ENCODE measurements at places on chromosomes 11 and 22.
A peak's percentile ranks its signal among the peaks of the same experiment; 100 is the strongest.

DNA sequence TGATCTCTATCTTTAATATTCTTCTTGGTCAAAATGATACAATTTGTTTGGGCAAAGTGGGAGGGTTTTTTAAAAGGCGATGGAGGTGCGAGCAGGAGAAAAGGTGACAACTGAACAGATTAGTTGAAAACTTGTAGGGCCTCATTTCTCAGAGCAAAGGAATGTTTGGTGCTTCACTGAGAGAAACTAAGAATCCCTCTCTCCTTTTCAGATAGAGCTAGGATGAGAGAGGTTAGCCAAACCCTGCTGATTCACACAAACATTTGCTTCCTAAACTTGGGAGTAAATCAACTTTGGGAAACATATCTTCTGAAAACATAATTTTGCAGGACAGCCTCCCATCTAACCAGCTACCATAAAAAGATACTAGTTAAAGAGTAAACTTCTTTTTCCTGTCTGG, 57.0 kb downstream of the PHF21A start:
- DNase-seq, result no peak

GRCh38 chr11:121538054-121538453, 85.3 kb upstream of the SORL1-AS1 start:
- DNase-seq, result no peak

DNA sequence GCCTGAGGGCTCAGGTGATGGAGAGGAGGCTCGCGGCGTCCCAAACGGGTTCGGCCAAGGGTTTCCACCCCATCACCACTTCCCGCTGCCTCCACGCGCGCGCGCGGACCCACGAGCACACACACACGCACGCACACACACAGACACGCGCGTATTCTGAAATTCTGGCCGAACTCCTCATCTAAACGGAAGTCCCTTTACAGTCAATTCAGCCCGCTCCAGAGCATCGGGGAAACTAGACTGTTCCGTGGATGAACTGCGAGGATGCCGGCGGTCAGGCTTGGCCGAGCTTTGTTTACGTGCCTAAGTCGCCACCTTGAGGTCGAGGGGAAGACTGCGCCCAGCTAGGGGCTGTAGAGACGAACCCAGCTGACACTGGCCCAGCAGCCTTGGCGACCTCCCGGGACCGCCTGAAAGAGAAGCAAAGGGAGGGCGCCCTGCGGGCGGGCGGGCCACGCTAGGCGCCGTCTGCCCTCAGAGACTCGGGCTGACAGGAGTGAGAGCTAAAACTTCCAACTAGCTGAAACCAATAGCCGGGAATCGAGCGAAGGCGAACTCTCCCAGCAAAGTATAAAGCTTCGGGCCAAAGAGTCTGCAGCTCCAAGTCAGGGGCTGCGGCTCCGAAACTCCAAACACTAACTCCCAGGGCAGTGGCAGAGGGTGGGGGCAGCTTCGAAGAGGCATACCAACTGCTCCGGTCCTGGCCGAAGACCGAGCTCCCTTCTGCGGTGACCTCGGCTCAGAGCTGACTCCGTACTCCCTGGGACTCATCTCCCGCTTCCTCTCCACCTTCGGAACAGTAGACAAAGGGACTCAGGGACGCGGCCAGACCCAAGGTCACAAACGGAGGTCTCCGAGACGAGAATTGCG, 124.7 kb upstream of the C11orf58 start:
- DNase-seq, result peak; percentile 82

- DNase-seq, result peak; percentile 76
These were observed 28.3 kb upstream of the UPB1 start for GRCh38 chr22:24466716-24467328.

- DNase-seq, result no peak
These were observed 20.1 kb upstream of the CUL5 start for GRCh38 chr11:107988397-107989158.

DNA sequence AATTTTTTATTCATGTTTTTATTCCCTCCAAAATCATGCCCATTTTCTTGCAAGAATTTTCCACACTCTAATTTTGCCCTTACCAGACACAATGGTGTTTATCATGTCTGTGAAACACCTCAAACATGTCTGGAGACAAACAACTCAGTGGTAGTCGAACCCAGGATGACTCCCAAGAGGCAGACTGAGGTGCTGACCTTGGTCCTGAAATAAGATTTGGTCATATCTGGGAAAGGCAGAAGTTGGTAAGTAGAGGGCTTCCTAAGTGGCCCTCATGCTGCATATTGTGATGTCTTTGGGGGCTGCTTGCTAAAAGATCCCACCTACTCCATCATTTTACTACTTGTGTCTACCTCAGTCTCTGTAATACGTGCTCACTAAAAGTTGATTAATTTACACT, 369.4 kb upstream of the ISX start:
- DNase-seq, result no peak

GRCh38 chr11:124233376-124233775, 7.5 kb upstream of the OR8G1 start:
- no peak for DNase-seq

- peak; percentile 62 for DNase-seq
These were observed 138.9 kb downstream of the LARGE1 start for GRCh38 chr22:33781411-33781810.

DNA sequence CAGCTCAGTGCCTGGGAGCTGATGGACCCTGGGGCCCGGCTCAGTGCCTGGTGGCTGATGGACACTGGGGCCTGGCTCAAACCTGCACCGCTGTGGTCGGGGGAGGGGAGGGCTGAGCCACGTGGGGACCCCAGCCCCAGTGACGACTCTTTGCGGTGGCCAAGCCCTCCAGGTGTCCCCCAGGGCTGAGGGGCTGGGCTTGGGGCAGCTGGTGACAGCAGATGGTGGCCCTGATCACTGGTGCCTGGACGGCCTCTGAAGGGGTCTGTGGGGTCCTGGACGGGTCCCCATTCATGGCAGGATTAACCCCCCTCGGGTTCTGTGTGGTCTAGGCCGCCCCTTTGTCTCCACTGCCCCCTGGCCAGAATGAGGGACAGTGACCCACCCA, 3.4 kb upstream of the MUC5B start:
- no peak for DNase-seq

GRCh38 chr11:68345776-68346461, 33.5 kb downstream of the LRP5 start:
- no peak for DNase-seq

GRCh38 chr11:106344394-106344793, 266.9 kb downstream of the AASDHPPT start:
- DNase-seq, result peak; percentile 80

DNA sequence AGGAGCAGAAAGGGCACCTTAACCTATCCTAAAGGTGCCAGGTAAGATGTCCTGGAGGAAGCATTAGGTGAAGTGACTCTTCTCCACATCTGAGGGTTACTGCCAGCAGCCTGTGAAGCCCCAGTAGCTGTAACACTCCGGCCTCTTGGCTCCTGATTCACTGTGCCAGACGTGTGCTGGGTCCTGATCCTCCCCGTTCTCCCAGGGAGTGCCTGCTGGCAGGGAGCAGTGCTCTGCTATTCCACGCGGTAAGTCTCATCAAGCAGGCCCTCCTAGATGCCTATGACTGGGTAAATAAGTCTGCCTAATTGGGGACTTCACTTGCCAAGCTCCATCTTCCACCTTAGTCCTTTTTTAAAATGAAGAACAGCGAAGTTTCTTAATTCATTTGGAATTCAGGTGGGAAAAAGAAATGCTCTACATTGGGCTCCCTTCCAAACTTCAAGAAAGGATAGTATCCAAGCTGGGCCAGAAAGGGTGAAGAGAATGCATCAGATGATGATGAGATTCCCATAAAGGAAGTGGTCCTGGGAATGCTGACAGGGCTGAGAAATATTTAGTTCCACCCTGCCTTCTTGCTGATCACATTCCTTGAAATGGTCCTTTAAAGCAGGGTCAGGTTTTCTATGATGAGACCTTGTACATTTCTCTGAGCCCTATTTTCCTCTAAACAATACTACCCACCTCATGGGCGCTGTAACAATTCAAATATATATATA, 188.0 kb downstream of the MAML2 start:
- DNase-seq, result peak; percentile 90

DNA sequence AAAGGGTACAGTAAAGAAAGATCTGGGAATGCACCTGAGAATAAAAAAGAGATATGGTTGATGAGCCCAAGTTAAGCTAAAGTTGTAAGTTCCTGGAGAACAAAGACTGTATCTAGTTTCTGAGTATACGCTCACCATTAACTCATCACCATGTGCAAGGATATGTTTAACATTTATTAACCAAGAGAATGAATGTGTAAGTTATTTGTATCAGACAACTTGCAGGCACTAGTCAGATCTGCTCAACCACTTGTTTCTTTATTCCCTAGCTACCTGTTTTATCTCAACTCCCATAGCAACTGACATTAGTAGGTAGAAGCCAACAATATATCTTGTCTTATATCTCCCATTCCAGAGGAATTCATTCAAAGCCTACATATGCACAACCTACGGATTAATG, 74.9 kb upstream of the KCNA4 start:
- DNase-seq, result no peak

- DNase-seq, result no peak
These were observed 32.2 kb upstream of the AMOTL1 start for GRCh38 chr11:94735907-94736306.

DNA sequence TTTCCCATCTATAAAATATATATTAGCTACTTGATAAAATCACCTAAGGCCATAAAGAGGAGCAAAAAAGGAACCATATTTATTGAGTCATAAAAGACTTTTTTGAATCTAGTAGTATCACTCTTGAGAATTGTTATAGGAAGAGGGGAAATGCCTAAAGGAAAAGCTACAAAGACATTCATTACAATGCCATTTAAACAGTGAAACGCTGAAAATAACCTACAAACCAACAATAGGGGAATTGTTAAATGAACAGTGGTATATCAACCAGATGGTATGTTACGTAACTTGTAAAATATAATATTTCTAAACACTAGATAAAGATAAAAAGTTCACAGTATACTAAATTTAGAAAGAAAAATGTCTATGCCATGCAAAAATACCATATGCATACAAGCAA, 47.5 kb downstream of the FAM181B start:
- DNase-seq, result no peak

GRCh38 chr11:121613724-121614123, 161.0 kb upstream of the SORL1-AS1 start:
- DNase-seq, result no peak

- no peak for DNase-seq
These were observed 537.7 kb downstream of the BUD13 start for GRCh38 chr11:116234989-116235568.

DNA sequence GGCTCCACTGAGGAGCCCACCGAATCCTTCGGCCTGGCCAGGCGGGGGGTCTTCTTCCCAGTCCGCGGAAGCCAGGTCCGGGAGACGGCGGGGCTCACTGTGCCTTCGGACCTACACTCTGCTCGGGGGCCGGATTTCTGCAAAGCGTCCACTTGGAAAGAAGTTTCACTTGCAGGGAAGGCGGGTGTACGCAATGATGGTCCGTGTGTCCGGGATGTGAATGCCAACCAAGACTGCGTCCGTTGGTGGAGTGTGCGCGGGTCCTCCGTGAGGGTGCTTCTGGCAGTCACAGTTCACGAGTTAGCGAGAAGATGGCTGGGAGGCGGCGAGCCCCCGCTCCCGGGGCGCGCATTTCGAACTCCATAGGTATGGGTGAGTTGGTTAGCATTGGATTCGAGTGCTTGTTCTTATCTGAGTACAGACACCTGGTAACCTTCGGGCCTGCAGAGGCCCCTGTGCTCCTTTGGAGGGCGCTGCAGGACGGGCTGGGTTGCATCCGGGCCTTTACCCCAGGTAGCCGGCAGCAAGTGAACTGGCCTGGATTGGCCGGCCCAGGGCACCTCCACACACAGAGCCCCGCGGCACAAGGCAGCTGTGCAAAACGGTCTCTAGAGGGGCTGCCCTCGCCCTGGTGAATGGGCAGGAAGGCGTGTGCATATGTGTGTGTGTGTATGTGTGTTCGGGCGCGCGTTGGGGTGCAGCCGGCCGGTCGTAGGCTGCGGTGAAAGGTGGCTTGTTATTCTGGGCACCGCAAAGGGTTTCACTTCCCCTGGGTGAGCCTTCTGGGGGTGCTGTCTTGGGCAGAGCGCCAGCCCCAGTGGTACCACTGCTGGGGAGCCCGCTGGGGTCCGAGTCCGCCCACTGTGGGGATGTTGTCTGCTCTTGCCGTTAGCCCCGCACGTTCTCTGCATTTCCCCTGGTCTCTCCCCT, 13.3 kb upstream of the CYP2R1 start:
- peak; percentile 23 for DNase-seq

- DNase-seq, result peak; percentile 82
These were observed at the start of gene PLXNB2 for GRCh38 chr22:50306753-50307749. PLXNB2 (minus strand) TSS chr22:50307646; CDS start chr22:50290584, 17,062 bp downstream.

DNA sequence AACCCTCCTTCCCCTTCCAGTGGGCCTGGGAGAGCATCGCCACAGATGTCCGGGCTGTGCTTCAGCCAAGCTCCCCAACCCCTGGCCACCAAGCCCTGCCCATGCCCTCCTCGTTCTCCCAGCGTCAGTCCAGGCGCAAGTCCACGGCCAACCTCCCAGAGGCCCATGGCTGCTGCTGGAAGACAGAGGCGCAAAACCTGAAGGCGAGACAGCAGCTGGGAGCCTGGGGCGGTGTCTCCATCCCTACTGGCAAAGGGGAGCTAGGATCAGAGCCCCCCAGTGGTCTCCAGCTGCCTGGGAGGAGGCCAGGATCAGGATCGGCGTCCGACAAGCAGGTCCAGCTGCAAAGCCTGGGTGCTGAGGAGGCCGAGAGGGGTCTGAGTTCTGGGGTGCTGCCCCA, 1.9 kb downstream of the TSGA10IP start:
- no peak for DNase-seq

- DNase-seq, result no peak
These were observed 1.0 kb upstream of the BIK start for GRCh38 chr22:43109511-43109910.

- peak; percentile 32 for DNase-seq
These were observed 3.4 kb downstream of the PTPRJ start for GRCh38 chr11:47983464-47984397.

DNA sequence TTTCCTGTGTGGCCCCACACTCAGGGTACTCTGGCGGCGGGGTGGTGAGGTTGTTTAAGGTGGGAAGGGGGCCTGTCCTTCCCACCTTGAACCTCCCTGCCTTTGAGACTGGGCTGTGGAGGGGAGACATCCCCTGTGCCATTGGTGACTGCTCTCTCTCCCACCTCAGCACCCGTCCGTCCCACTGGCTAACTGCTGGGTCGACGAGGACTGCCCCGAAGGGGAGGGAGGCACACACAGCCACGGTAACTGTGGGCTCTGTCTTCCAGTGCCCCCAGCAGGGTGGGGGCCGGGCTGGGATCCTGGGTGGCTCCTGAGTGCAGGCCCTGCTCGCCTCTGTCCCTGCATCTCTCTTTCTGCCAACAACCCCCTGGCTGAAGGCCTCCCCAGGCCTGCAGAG, 7.5 kb downstream of the P2RX6 start:
- DNase-seq, result no peak

DNA sequence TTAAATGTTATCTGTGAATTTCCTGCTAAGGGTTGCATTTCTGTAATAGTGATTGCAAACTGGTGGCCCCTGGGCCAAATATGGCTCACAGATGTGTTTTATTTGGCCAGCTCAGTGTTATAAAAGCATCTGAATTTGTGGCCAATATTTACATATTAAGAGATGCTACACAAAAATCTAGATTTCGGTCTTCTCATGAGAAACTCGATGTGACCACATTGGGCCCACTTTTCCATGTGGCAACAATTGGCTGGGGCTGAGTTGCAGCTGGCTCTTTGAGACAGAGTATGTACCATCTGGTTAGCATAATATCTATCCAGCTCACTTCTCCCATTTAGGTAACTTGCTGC, 244.5 kb upstream of the POU2AF2 start:
- peak; percentile 47 for DNase-seq

- DNase-seq, result no peak
These were observed 1.3 kb downstream of the FAM180B start for GRCh38 chr11:47587723-47588326.
